ENCODE measurements at places on chromosomes 12 and 14.

DNA sequence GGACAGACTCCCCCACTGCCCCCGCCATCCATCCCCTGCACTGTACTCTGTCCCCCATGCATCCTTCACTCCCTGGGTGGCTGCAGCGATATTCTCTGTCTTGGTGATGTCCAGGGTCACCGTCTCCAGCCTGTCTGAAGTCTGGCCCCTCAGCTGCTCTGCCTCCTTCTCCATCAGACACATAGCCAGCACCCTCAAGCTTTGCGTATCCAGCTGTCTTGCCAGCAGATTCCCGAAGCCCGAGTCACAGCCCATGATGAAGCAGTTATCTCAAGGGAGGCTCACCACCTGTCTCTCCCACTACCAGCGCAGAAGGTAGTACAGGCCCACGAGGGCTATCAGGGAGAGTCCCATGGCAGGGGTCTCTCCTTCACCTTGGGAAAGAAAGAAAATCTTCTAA lies 77.8 kb downstream of the HSD17B6 start:
- no peak for DNase-seq

DNA sequence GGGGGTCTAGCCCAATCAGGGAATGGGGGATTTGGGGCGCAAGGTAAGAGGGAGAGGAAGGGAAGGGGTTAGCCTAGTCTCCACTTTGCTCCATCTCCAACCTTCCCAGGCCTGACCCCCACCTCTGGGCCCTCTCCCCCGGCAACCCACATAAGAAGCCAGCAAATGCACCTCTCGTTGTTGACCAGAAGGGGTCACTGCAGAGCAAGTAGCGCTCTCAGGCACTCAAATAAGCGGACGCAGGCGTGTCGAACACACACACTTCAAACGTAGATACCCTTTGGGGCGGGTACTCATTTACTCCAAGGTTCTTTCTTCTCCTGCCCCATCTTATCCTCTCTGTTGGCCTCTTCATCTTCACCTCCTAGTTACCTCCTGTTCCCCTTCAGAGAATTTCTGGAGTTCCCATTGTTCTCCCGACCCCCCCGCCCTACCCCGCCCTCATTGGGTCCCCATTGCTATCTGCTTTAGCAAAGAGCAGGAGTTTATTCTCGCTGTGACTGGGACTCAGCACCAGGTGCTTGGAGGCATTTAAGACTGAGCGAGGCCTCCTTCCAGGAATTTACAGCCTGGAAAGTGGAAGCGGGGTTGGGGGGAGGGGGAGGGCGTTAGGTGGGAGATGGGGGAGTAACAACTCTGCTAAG lies 1.5 kb upstream of the SRRM4 start:
- DNase-seq: peak; percentile 66

DNA sequence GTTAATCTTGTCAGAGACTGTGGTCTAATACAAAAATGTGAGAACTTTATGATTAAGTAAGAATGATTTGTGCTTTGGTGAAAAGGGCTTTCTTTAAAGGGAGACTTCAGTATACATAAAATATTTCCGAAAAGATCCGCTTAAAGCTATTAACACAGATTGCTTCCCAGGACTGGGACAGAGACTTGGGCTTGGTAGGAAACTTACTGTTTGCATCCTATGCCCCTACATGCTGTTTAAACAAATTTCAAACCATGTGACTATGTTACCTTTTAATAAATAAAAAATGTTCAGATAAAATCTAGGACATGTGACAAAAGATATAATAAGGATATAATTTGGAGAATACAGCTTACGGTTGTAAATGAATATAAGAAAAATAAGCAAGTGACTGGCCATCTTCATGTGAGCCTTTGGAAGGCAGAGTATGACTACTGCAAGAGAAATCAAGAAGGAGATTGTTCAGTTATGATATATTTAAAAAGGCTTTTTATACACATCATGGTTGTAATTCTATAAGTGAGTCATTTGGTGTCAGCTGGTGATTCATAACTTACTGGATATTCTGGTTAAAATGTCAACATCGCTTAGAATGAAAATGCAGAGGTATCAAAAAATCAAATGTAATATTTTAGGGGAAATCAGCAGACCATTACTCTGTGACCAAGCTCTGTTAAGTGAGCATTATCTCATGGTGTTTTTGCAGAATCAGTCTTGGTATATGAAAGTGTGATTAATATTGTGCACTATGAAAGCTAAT lies 234.7 kb upstream of the E2F7 start:
- no peak for DNase-seq

DNA sequence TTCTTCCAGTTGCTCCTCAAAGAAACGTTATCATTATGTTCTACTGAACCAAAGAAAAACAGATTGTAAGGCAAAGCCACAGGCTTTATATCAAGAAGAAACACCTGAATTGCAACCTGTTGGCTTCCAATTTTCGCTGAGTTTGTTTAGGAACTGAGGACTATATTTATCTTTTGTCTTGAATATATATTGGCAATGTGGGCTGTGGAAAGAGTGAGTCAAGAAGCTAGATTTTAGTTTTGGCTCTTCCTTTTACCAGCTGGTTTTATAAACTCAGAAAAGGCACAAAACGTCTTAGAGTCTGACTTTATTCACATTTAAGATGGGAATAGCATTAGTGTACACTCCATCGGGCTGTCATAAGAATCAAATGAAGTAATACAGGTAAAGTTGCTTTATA lies 10.4 kb upstream of the PTHLH start:
- DNase-seq: no peak

GRCh38 chr12:9751204-9752144 lies 9.2 kb downstream of the CD69 start:
- DNase-seq: peak; percentile 19

DNA sequence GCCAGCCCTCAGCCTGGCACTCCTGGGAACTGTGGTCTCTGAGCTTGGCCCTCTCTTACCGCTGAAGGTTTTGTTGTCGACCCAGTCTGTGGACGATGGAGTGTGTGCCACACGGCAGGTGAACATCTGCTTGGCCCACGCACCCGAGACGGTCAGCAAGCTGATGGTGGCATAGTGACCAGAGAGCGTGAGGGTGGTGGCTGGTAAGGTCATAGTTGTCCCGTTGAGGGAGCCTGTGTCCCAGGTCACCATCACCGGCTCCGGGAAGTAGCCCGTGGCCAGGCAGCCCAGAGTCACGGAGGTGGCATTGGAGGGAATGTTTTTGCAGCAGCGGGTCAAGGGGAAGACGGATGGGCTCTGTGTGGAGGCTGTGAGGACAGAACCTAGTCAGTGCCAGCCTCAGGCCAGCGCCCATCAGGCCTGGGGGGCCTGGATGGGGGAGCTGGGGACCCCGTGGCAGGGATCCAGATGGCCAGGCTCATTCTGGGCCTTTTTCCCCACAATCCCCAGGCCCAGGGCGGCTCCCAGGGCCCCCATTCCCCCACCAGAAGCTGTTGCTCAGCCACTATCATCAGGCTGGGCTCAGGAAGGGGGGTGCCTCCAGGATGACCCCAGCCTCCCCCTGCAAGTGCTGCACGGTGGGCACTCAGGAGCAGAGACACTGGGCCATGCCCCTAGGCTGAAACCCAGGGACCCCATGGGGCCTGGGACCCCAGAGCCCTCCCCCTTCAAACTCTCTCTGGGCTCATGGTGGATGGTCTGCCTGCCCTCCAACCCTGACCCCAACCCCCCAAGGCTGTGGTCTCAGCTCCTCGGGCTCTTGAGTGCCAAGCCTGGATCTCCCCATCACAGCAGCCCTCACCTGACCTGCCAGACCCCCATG lies 75.2 kb downstream of the TMEM121 start:
- DNase-seq: peak; percentile 22

DNA sequence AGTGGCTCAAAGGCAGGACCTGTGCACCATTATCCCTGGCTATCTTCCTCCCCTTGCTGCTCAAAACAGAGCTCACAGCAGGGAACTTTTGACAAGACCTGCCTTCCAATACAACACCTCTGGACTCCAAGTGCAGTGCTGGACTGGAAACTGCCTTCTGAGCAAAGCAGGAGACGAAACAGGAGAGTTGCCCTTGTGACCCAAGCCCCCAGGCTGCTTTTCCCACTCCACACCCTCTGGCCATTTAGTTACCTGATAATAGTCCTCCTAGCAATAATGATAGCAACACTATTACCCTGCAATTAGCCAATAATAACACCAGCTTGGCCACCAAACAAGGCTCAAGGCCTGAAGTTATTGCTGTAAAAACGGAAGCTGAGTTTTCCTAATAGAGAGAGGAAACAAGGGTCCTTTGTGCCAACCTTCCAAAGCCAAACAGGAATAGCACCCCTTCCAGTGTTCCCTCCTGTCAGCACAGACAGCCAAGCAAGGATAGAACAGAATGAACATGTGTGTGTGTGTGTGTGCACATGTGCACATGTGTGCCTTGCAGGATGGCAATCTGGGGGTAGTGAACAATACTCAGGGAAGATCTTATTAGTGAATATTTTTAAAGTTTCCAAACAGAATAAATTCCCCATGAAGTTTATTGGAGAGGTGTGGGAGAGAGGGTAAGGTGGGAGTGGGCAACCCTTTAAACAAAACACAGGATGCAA lies 9.2 kb upstream of the KRT73 start:
- DNase-seq: no peak

GRCh38 chr14:80902608-80903007 lies 38.9 kb downstream of the CEP128 start:
- DNase-seq: no peak

- no peak for DNase-seq
Measured at GRCh38 chr14:100717386-100717785, 9.3 kb upstream of the DLK1 start.
